ENCODE measurements at places on chromosomes 2 and 18.
A peak's percentile ranks its signal among the peaks of the same experiment; 100 is the strongest.

GRCh38 chr18:32735781-32736180 is 37.0 kb downstream of the KLHL14 start:
- peak; percentile 58 for DNase-seq

- DNase-seq, result no peak
Observed at GRCh38 chr2:28506112-28506910, 10.5 kb downstream of the PLB1 start.

GRCh38 chr2:198756166-198756565 is 701.6 kb downstream of the SATB2 start:
- peak; percentile 7 for DNase-seq

DNA sequence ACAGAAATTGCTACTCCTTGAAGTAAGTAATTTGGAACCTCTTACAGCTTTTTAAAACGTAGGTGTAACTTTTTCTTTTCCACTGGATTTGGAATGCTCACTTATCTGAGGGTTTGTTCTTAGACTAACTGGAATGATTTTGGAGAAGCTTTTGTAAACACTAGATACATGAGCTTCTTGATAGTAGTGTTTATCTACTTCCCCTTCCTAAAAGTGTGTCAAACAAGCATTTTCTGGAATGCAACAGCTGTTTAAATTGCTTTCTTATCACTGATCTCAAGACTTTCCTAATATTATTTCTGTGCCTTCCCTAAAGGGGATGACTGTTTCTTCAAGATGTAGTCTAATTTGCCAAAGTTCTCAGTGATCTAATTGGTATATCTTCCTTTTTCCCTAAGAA is 282.6 kb downstream of the CCDC178 start:
- no peak for DNase-seq

GRCh38 chr2:218383892-218384519 is 1.9 kb downstream of the SLC11A1 start:
- DNase-seq, result no peak

GRCh38 chr2:164979113-164979512 is 23.8 kb upstream of the SLC38A11 start:
- no peak for DNase-seq

GRCh38 chr2:237517163-237517562 is 30.1 kb downstream of the MLPH start:
- no peak for DNase-seq

GRCh38 chr18:37578886-37579513 is 13.4 kb upstream of the CELF4 start:
- DNase-seq, result peak; percentile 18

DNA sequence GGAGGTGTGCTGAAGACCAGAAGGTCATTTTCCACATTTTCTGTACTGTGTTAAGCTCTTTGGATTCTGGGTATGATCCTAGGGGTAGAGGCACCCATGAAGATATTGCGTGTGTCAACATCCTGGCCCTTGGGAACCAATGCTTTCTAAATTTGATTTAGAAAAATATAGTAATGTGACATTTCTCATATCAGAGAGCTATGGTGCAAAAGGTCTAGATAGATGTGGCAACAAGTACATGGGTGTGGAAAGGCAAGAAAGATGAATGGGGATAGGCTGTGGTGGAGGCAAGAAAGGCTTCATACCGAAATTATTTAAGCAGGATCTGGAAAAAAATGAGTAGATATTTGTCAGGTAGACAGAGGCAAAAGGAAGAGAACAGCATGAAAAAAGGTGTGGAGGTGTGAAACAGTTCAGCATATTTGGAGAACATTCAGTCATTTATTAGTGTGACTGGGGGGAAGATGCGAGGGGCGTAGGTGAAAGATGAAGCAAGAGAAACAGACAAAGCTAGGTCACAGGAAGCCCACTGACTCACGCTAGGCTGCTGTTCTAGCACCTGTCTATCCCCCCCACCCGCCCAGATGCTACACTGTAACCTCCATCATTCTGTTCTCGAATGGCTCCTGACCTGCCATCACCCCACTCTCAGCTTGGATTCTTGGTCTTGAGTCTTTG is 11.7 kb downstream of the DOK1 start:
- DNase-seq, result no peak

- DNase-seq, result no peak
Observed at GRCh38 chr2:208006833-208007232, 18.5 kb downstream of the PLEKHM3 start.

DNA sequence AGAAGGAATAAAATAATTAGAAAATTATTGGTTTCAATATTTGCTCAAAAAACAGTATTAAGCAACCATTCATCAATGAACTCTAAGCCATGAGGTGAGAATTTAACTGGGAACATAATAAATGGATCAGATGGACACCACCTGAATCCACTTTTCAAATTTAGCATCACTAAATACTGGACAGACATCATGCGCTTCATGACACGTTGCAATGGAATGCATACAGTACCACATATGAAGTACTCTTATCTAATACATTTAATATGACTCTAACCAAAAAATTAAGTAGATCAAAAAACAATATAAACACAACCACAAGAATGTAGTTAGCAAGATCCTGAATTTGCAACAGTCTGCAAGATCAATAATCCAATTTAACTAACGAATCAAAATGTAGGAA is 76.6 kb downstream of the COBLL1 start:
- no peak for DNase-seq

- DNase-seq, result peak; percentile 88
Observed at GRCh38 chr2:27703638-27704341, 40.1 kb downstream of the SLC4A1AP start.

DNA sequence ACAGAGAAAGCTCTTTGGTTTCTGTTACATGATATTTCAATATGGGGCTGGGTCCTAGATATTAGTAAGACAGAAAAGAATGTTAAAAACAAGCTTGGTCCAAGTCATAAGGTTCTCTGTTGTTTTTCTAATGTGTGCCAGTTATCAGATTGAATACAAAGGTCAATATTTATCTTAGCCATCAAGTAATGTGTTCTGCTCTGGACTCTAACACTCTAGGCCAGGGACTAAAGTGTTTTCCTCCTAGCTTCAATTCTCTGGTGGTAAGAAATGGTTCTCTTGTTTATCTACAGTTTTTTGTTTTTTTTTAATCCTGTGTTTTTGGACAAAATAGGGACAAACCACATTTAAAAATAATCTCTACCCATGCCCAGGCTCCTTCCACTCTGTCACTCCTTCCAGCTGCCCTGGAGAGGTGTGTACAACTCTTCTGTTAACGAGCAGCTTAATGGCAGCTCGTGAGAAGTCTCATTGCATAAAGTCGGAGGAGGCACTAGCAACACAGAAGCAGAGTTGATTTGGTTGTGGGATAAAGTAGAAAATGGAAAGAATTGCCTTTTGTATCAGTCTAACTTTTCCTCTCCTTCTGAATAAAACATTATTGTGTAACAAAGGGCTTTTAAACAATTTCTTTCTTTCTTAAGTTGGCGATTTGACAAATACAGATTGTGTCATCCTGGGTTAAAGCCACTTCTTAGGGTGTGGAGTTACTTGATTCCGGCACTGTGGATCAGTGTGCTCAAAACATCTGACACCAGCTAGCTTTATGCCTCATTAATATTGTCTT is 8.0 kb upstream of the SESTD1 start:
- no peak for DNase-seq

DNA sequence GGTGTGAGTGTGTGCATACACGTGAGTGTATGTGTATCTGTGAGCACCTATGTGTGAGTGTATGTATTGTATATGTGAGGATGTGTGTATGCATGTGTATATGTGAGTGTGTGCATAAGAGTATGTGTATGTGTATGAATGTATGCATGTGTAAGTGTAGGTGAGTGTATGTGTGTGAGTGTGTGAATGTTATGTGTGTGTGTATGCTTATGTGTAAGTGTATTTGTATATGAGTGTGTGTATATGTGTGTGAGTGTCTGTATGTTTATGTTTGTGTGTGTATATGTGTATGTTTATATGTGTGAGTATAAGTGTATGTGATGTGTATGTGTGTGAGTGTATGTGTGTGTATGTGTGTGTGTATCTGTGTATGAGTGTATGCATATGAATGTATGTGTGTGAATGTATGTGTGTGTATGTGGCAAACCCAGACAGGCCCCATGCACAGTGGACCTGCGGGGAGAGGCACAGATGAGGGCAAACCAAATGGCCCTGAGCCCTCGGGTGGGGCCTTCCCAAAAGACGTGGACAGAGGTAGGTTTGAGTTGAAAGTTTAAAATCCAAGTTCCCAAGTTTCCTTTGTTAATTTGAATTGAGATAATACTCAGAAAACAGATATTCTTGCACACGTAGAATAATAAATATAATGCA is 51.5 kb downstream of the EDAR start:
- no peak for DNase-seq

DNA sequence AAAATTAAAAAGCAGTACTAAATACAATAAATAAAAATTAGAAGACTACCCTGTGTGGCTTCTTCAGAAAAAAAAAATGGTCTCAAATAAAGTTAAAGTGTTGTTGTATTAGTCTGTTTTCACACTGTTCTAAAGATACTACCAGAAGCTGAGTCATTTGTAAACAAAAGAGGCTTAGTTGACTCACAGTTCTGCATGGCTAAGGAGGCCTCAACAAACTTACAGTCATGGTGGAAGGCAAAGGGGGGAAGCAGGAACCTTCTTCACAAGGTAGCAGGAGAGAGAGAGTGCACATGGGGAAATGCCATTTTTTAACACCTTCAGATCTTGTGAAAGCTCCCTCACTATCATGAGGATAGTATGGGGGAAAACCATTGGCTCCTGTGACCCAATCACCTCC is 612.8 kb downstream of the RNF144A start:
- DNase-seq, result no peak

DNA sequence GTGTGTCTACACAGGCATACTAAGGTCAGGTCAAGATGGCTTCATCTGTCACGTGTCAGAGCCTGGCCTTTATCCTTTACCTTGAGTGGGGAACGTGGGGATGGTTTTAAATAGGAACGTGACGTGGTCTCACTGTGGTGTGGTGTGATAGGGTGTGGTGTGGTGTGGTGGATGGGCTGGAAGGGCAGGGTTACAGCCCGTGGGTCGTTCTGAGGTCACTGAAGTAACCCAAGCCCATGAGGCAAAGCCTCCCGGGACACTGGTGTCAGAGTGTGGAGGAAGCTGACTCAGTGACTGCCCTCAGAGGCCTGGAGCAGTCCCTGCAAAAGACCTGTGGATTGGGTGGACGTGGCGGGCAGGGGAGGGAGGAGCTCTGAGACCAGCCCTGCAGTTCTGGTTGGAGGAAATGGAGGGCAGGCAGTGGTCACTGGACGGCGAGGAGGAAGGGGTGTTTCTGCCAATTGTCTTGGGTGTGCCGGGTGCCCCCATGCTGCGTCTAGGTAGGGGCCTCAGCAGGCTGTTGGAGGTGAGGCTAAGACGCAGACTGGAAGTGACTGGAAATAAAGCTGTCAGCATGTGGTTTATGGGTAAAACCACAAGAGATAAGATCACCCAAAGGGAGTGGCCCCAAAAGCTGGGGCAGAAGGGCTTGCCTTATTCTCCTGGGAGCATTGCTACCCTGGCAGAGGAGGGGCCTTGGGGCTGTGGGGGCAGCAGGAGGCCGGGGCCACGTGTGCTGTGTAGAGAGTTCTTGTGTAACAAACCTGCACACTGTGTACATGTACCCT is 84.8 kb downstream of the SH3RF3 start:
- DNase-seq, result no peak

DNA sequence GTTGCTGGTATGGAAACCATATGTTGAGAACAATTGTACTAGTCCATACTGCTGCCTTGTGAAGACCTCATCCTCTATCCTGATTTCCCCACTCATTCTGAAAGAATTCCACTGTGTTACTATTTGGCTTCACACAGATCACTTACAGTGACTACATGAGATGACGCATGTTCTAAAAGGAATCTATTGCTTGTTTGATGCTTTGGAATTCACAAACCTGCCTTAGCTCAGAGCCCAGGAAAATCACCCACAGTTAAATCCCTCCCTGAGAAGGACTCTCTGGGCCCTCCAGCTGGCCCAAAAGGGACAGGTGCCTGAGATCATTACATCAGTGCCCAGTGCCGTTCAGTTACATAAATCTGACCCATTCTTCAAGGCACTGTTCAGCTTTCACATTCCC is 45.3 kb downstream of the KLHL29 start:
- no peak for DNase-seq

GRCh38 chr2:43175876-43176275 is 50.5 kb downstream of the ZFP36L2 start:
- no peak for DNase-seq

- DNase-seq, result no peak
Observed at GRCh38 chr2:96131152-96131812, 7.0 kb downstream of the ASTL start.

DNA sequence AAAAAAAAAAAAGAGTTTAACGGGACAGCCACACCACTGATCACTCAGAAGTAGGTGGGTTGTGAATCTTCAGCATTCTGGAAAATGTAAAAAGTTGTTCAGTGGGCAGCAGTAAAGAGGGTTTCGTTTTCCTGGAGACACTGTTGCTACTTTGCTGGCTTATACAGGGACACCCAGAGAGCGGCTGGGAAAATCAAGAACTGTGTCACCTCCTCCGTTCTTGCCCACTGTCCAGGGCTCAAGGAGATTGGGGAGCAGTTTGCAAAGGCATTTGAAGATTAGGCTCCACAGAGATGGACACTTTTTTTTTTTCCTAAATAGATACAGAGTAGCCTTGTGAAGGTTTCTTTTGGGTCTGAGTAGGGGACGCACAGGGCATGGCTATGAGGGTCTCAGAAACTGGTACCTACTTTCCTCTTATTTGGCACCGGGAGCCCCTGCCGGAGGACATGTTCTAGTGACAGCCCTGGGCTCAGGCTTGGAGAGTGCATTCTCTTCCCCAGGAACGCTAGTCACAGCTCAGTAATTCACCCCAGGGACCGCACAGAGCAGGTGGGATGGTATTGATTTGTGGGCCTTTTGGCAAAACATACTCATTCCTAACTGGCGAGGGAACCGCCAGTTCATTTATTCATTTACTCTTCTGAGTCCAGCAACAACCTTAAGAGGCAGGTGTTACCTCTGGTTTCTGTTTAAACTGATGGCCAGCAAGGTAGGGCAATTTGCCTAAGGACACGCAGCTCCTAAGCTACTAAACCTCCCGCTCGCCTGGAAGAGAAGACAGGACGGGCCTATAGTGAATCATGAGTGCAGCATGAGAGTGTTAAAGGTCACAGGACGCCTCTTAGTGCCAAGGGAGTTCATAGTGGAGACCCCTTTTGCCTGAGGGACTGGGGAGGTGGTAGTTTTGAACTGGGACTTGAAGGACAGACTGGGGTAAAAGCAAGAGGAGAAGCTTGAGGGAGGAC is 53.1 kb downstream of the HPCAL1 start:
- DNase-seq, result no peak

- peak; percentile 77 for DNase-seq
Observed at GRCh38 chr2:10876394-10876793, 35.3 kb upstream of the KCNF1 start.

GRCh38 chr2:162773352-162773751 is 65.2 kb downstream of the KCNH7 start:
- DNase-seq, result no peak

- no peak for DNase-seq
Observed at GRCh38 chr2:9535177-9535576, 20.5 kb downstream of the ADAM17 start.

DNA sequence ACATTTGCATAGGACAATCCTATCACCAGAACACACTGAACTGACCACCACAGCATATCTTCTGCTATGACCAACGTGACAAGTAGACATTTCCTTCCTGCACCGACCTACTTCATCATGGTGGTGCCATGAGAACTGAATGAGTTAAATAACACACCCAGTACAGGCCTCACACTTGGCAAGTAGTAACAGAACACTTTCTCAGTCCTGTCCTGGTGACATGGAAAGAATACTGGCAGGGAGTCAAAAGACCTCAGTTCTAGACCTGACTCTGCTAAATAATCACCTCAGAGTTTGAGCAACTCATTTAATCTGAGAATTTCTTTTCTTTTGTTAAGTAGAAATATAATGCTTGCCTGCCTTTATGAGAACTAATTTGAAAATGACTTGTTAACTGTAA is 186.3 kb upstream of the SMAD7 start:
- DNase-seq, result no peak

- no peak for DNase-seq
Observed at GRCh38 chr18:58770601-58771000, 94.1 kb upstream of the ZNF532 start.

Data from A673 (cell line).